NCI-H2107 (cell line): ENCODE measurements at places on chromosomes 1 and 21.
A peak's percentile ranks its signal among the peaks of the same experiment; 100 is the strongest.

DNA sequence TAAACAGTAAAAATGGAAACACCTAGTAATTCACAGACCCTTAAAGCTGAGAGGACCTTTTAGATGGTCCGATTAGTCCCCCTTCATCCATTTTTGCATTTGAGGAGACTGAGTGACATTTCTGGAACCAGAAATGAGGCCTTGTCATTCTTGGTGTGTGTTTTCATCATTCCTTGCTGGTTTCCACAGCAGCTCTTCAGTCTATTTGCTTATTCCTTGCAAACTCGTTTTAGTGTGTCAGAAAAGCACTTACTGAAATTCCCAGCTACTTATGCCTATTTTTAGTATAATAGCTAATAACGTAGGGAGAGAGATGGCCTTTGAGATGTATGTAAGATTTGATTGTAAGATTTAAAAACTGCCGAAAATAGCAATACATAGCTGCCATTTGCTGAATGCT is 70.9 kb downstream of the VPS13D start:
- no peak for DNase-seq

GRCh38 chr1:224594360-224594759 is 21.8 kb upstream of the CNIH3 start:
- no peak for DNase-seq

- no peak for DNase-seq
Observed at GRCh38 chr1:175089136-175089718, 21.6 kb downstream of the TNN start.

GRCh38 chr1:125119024-125119441 is 3934.3 kb downstream of the SRGAP2C start:
- DNase-seq, result no peak

DNA sequence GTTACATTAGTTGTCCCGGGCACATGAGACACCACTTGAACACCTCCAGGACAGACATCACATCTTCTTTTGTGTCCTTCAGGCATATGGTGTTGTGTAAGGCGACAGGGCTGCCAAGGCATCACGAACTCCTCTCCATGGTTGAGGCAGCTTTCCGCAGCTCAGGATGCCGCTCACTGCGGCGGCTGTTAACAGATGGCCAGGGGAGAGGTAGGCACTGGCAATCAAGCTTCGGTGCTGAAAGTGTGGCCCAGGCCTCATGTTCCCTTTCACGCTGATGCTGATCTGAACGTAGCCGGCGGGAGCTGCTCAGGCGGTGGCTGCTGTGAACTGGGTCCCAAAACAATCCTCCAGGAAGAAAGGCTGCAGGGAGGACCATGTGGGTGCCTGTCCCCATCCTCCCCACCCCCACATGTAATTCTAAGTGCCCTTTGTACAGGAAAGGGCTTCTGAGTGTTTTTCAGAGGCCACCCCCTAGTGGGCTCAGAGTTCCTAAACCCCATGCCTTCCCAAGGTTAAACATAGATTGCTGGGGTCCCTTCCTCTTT is 287.1 kb upstream of the AJAP1 start:
- DNase-seq, result no peak

- DNase-seq, result no peak
Observed at GRCh38 chr21:26966649-26967061, 233 bp downstream of the ADAMTS5 start.

DNA sequence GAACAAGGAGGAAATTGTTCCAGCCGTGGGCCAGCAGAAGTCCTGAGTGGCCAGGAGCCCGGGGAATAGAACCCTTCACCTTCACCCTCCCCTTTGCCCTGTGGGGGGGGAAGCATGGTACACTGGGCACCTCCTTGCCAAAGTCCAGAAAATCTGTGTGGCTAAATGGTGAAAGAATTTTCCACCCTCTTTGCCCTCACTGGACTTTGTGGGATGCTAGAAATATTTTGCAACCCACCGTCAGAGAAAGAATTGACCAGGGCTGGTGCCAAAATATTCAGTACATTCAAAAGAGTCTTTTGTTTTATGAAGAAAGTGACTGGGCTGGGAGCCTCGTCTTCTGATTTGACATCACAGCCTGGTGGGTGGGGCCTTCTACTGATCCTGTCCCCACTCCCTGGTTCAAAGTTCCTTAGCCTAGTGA is 14.6 kb downstream of the NFASC start:
- DNase-seq, result no peak

DNA sequence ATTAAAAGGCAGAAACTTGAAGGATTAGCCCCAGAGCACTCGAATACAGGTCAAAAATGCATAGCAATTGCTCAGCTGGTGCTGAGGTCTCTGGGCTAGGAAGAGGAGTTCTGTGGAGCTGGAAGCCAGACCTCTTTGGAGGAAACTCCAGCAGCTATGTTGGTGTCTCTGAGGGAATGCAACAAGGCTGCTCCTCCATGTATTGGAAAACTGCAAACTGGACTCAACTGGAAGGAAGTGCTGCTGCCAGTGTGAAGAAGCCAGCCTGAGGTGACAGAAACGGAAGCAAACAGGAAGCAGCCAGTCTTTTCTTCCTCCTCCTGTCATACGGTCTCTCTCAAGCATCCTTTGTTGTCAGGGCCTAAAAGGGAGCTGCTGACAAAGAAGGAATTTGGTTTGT is 233.4 kb upstream of the FGGY start:
- no peak for DNase-seq

DNA sequence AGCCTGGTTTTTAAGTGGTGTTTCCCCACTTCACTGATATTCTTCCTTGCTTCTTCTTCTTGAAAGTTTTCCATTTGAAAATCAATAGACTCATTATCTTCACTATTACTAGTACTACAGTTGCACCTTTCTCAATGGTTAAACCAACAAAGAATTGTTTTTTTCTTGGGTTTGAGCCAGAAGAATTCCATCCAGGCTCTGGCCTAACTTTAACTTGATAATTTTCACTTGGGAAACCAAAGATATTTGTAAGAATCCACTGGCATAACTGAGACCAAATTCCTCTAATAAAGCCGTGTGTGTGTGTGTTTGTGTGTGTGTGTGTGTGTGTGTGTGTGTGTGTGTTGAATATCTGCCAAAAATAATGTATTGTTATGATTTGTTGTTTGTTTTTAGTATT is 103.2 kb downstream of the SGIP1 start:
- DNase-seq, result no peak

GRCh38 chr1:3691421-3692204 is 39.3 kb downstream of the TP73 start:
- no peak for DNase-seq

DNA sequence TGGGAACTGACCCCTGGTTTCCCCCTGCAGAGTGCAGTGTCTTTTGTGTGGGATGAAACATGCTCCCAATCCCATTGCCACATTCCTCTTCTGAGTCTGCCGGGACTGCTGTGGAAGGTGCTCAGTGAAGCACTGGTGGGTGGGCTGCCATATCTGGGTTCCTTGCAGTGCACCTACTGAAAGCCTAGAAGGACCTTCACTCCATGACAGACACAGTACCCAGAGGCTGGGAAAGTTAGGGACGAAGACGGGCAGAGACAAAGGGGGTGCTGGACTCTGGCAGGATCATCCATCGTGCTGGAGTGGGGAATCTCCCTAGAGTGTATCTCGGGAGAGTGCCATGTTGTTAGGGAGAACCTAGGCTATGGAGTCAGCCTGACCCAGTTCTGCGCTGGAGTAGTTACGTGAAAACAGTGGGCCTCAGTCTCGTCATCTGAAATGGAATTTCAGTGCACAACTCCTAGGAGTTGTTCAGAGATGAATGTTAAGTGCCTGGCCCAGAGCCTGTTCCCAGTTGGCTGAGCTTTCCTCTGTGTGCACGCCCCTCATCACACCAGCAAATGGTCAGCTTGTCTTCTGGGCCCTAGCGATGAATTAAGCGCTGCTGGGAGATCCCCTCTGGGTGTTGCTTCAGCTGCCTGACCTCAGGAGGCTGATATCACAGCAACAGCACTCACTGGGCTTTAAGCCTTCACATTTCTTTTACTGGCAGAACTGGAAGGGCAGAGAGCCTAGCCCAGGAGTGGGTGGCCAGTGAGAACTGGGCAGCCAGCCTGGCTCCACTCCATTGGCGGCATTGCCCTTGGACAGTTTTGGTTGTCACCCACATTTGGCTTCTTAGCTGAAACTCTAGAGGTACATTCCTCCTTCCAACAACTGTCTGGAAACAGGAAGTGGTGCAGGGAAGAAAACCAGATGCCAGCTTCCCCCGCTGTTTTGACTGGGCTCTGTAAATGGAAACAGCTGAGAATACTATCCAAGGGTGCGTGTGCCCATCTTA is 479.8 kb upstream of the VAMP3 start:
- DNase-seq, result no peak

- DNase-seq, result no peak
Observed at GRCh38 chr21:42703136-42703908, 49.9 kb downstream of the PDE9A start.

GRCh38 chr1:40860706-40861223 is 1.4 kb downstream of the CITED4 start:
- no peak for DNase-seq

- no peak for DNase-seq
Observed at GRCh38 chr21:44789880-44790279, 11.7 kb downstream of the UBE2G2 start.

DNA sequence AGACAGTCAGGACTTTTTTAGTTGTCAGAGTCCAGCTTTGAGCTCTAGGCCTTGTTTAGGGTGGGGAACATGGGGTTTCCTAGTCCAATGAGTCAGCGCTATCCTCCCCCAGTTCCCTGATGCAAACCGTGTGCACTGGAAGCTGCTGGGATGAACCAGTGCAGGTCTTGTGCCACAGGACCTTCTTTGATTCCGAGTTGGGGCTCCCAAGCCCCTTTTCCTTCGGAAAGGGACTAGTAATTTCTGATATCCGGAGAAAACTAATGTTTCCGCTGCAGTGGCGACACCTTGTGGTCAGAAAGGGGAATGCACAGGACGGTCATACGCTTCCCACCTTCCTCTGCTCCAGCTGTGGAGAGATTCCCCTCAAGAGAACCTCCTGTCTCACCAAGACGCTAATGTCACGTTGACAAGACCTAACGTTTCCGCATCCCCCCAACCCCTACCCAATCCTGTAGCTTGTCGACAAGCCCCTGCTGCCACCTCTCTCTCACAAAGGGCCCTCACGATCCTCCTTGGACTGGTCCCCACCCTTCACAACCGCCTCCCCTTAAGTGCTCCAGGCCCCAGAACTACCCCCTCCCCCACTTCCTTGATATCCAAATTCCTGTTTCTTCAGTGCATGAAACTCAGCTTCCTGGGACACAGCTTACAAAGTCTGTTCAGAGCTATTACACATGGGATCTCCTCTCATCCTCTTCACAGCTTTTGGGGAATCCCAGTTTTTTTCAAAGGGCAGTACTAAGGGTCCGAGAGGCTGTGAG is 30.9 kb downstream of the GPA33 start:
- DNase-seq, result peak; percentile 46

DNA sequence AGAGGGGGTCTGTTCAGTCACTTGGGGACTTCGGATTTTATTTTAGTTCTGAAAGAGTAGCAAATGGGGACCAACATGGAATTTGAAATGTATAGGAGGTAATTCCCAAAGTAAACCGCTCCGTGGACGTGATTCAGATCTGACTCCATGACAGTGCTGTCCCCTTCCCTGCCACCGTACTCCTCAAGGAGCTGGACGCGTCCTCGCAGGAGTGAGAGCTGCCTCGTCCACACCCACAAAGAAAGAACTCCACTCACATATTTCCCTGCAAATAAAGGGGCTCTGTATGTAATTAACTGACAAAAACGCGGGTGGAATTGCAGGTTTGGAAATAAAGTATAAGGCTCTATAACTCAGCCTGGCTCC is 183.6 kb downstream of the ETS2 start:
- no peak for DNase-seq

DNA sequence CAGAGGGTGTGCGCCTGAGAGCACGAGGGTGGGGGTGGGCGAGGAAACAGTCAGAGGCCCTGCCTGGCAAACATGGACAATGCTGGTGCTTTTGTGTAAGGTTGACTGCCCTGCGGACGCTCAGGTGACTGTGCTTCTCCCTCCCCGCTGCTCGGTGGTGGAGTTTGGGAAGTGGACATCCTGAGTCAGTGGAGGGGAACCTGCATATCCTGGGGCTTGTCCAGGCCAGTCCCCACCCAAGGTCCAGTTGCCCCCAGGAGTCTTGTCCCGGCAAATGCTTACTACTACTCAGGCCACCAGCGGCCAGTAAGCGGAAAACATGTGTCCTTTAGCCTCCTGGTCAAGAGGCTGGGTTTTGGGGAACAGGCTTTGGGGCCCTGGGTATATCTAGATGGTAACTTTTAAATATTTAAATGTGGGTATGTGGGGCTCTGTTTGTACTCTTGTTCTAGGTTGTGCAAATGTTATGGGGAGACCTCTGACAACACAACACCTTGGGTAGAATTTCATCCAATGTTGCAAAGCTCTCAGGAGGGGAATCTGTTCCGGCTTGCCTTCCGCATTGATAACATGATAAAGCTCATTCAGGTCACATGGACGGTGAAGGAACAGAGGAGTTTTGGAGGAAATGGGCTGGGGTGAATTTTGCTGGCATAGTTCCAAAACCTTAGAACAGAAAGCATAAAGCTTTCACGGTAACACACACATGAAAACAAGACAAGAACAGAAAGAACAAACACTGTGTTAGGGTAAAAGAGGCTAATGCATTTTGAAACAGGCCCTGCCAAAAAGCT is 364.9 kb downstream of the PRDM2 start:
- DNase-seq, result peak; percentile 19
